ENCODE measurements at places on chromosomes 6 and 20.

- no peak for DNase-seq
These were observed 145.3 kb downstream of the VEGFA start for GRCh38 chr6:43915208-43915869.

GRCh38 chr6:108114841-108115597, 40.5 kb upstream of the OSTM1 start:
- no peak for DNase-seq

DNA sequence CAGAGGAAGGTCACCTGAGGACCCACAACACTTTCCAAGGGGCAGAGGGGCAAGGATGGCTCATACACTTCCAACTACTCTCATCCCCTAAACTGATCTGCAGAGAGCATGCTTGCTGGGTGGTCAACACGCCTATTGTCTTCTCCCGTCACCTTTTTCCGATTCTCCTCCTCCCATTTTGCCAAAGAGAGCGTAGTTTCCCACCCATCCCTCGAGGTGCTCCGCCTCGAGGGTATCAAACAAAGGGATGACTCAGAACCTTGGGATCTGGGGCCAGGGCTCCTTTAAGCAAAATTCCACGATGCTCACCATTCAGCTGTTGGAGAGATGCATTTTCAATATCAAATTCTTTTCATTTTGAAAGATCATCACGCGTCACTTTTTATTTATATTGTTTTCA, 507.5 kb upstream of the SULF2 start:
- DNase-seq = no peak

DNA sequence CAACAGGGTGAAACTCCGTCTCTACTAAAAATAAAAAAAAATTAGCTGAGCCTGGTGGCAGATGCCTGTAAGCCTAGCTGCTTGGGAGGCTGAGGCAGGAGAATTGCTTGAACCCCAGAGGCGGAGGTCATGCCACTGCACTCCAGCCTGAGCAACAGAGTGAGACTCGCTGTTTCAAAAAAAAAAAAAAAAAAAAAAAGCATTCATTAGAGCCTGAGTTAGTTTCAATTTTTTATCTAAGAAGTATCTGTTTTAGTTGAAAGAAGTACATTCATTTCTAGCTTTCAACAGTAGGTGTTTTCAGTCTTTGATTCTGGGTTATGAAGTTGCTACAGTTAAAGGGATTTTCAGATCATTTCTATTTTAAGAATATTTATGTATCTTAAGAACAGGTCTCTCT, 42.2 kb downstream of the ZNF292 start:
- no peak for DNase-seq

DNA sequence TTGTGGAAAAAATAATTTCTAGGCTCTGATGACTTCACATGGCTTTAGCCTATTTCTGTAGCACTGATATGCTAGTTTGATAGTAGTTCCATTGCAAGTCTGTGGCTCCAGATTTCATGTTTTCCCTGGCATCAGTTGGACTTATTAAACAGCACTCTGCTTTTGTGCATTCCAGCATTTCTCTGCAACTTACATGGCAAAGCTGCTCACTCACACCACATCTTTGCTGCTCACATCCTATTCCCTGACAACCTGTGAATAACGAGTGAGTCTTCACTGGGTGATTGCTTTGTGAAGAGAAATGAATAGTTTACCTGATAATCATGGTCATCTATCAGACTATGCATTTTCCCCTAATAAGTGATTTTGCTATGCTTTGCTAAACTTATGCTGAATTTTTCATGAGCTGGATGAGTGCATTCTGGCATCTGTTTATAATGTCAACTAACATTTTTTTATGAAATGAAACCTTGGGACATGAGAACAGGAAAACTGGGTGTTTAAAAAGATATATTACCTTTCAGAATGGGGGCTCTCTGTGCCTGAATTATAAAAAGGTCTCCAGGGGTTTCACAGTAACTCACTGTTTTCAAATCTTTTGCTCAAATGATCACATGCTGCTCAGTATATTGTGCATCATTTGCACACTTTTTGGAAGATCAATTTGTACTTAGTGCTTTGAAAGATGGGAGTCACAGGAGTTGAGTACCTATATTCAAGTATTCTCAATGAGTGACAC, 301.8 kb downstream of the TBC1D32 start:
- no peak for DNase-seq

DNA sequence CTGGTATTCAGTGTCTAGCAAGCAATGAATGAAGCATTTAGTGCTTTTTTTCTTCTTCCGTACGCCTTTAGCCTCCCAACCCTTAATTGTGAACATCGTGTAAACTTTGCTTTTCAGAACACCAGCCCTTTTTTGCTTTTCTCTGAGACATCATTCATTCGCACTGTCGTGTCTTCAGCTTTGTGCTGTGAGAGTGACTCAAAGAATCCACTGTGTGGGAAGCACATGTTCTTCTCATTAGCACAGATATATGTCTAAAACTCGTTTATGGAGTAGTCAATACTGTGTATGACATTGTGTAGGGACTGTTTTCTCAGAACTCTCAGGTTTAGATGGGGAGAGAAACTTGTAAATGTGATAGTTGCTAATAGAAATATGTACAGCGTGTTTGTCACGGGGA, 279.1 kb downstream of the FARS2 start:
- no peak for DNase-seq

GRCh38 chr20:276620-277495, 13.7 kb downstream of the C20orf96 start:
- no peak for DNase-seq

DNA sequence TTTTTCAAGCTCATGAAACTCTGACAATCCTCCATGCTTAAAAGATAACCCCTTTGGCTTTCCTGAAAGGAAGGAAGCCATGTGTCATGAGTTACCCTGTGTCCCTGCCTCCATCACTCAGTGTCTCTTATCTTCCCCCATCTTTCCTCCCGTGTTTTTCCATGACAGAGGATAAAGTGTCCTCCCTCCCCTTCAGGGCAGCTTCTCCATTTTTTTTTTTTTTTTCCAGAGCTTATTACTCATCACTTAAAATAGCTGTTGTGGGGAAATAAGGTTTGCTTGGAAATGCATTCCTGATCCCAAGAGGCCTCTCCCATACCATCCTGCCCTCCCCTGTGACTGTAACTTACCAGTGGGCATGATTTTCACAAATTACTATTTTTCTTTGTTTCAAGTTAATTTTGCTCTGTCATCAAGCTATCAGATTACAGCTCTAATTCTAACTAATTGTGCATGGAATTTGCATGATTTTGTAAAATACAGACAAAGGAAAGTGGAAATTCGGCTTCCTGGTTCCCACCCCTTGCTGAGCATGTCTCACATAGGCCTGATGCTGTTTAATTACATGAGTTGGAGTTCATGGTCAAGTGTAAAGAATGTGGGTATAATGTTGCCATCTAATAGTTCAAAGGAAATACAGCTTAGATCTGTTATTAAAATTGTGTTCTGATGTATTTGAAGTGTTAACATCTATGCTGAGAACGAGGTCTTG, 614.5 kb upstream of the FLRT3 start:
- no peak for DNase-seq

DNA sequence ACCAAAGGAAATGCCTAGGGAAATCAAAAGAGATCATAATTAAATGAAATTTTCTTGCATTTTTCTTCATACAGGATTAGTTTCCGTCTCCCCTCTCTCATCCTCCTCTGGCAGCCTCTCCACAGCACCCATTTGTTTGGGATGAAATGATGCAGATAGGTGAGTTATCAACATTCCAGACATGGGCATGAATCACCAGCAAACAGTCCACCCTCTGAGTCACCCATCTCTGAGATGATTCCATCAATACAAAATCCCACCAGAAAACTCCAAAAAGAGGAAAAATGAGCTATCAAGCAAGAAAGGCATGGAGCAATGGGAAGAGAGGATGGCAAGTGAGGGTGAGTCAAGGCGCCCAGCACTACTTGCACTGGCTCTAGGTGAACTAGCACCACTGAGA, 11.4 kb downstream of the MC3R start:
- DNase-seq = no peak

DNA sequence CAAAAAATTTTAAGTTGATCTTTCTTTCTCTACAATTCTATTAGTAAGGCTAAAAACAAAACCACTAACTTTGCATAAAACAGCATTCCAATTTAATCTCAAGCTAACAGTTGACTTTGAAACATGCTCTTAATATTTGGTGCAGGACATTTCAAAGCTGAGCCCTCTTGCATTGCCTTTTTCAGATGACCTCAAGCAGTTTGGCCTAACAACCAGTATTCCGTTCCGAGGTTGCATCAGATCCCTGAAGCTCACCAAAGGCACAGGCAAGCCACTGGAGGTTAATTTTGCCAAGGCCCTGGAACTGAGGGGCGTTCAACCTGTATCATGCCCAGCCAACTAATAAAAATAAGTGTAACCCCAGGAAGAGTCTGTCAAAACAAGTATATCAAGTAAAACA, 194.0 kb downstream of the ARHGAP18 start:
- no peak for DNase-seq

DNA sequence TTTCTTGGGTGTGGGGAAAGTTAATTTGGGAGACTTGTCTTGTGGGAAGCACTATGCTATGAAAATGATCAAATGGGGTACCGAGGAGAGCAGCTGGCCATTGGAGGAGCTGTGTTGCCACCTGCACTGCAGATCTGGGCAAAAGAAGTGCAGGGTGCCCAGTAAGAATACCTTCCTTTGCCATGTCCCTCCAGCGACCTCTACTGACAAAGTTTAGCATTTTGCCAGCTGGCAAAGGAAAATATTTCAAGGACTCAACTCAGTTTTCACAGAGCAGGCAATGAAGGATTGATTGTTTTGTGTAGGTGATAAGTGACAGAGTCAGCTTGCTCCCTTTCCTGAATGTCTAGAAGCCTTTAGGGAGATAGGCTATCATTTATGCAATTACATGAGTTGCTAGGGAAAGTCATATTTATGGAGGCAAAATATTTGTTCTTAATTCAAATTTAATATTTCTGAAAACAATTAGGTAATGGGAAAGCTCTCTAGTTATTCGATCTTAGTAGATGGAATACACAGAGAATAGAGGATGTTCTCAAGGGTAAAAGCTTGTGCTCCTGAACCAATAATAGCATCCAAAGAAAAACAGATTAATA, 118.4 kb downstream of the FARS2 start:
- DNase-seq = no peak

DNA sequence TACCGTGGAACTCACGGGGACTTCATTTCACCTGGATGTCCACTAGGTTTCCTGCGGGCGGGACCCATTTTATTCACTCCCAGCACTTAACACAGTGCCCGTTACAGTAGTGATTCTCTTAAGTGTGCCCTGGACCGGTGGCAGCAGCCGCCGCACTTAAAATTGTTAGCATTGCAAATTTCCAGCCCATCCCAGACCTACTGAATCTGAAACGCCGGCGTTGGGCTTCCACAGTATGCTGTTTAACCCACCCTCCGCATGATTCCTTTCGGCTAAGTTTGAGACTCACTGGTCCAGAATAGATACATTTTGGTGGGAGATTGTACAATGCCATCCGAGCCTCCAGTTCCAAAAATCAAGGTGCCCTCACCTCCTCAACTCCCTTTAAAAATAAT, 967 bp downstream of the SMPDL3A start:
- no peak for DNase-seq

GRCh38 chr6:45722876-45723275, 292.8 kb downstream of the CLIC5 start:
- DNase-seq = no peak

- DNase-seq = no peak
These were observed at the start of gene MRAP2 for GRCh38 chr6:84033523-84034451. TSS of gene MRAP2 (plus strand) at chr6:84033772. CDS start at chr6:84055319, 21,547 bp downstream.

DNA sequence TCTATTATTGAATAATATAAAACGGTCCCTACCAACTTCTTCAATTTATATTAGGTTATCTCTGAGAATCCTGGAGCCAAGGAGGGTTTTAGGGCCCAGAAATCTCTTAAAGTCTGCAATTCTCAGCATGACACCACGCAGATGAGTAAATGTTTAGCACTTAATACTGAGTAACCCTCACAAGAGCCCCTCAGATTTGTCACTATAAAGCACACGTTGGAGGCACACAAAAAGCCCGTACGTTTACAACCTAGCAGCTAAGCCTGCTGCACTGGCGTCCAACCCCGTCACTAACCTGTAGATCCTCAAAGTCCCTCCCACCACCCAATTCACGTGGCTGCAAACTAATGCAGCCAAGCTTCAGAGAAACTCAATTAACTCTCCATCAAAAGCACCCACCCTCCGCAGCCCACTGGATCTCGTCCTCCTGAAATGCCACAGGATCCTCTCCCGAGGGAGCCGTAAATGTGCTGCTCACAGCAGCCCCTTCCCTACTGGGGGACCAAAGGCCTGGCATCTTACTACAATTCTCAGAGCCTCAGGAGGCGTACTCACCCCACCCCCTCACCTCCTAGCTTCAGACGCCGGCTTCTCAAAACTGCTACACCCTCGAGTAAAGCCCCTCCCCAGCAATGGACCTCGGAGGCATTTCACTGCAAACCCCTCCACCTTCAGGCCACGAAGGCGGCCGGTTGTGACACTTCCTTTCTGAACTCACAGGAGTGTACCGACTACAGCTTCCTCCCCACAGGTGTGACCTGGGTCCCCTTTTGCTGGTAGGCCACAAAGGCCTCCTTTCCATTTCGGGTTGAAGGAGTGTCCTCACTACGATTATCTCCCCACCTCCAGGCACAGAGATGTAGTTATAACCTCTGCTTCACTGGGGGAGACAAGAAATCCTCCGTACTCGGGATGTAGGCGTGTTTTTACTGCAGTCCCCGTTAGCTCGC, 909 bp downstream of the CPNE1 start:
- peak; percentile 50 for DNase-seq

- DNase-seq = no peak
These were observed 381.9 kb downstream of the THBS2 start for GRCh38 chr6:168871642-168872315.

DNA sequence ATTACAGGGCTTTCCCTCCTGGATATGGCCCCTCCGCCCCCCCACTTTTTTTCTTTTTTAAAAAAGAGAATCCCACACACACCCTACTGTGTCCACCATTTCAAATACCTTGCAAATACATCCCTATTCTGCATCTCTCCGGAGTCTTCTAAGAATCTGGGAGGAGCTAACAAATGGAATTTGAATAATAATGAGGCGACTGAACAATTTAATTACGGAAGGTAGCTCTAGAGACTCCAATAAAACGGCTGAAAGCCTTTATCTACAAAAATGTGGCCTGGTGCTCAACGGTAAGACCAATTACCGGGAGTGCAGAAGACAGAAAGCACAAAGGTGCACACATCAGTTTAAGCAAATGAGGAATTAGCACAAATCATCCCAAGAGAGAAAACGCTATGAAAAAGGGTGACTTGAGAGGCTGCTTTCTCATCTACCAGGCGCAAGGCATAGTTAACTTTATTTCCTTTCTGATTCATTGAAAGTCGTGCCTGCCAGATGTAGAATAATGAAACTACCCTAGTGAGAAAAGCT, 1.8 kb downstream of the RRAGD start:
- DNase-seq = no peak

DNA sequence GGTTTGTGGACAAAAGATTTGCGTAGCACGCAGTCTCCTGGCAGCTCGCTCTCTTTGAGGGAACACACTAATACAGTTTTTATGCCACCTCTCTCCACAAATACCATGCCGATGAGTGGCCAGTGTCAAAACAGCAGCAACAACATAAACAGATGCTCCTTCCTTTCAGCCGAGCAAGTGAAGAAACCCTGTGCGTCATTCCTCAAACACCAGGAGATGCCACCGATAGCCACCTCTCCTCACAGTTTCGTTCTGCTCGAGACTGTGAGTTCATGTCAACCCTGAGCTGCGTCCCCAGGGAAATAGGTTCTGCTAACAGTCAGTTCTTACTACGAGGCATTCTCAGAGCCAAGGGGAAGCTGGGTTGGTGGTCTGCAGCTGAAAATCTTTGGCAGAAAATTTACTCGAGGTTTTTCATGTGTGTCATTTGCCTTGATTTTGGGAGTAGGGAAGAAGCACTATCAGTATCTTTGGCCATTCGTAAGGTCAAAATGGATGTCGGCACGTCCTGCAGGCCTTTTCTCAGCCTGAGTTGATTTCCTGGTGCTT, 59.9 kb downstream of the EYA2 start:
- DNase-seq = no peak
